ENCODE measurements at places on chromosomes 5 and 9. TPM values are rescaled to one million over a fixed set of nuclear protein-coding genes. Genes with fewer than 3 reads are reported as not detected.

DNA sequence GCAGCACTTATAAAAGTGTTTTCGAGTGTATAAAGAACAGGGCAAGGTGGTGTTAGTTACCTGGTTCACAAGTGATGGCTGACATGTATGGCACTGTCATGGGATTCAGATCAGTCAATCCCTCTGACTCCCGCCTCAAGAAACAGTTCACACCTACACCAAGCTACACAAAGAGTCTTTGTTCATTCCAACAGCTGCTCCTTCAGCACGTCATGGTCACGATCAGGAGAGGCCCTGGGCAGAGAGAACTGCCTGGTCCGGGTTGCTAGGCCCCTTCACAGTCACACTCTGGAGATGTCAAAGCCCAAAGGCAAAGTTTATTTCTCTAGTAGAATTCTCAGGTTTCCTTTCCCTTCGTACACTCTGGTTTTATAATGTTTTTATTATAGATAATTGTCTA lies 426.7 kb downstream of the ZSWIM6 start:
- no peaks in the 10 kb centered on the region for H3K36me3 ChIP-seq
- DNase-seq, result no peak
- no peak overlapping the region for H3K27ac ChIP-seq
- no peaks in the 10 kb centered on the region for H3K4me1 ChIP-seq
- H3K27me3 ChIP-seq, result no peaks in the 10 kb centered on the region

- peaks cover 15% of the 10 kb centered on the region for H3K36me3 ChIP-seq
- DNase-seq, result no peak
- no peak overlapping the region for H3K27ac ChIP-seq
- H3K27me3 ChIP-seq, result no peaks in the 10 kb centered on the region
Measured at GRCh38 chr9:93635186-93636107, 59.1 kb downstream of the PHF2 start.

- no peak for DNase-seq
- peaks cover 74% of the 10 kb centered on the region for H3K4me1 ChIP-seq
- no peaks in the 10 kb centered on the region for H3K27me3 ChIP-seq
- H3K4me3 ChIP-seq, result peak overlapping the region; percentile 76
Measured at GRCh38 chr5:132417010-132417439, 47.5 kb downstream of the SLC22A5 start.

DNA sequence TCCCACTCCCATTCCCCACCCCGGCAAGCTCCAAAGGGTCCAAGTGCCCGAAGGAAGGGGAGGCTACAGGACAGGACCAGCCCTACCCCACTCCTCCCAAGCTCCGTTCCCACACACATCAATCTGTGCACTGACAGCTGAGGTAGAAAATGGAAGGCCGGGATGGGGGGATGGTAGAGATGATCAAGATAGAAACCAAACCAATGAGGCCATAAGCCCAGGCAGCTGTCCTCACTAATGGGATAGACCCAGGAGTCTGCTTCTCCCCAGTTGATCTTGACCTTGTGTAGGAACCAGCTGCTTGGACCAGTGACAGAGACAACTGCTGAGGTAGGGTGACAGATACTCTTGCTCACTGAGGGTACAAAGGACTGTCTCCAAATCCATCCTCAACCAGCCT lies 38.6 kb downstream of the B4GALT1 start:
- no peak for DNase-seq
- no peaks in the 10 kb centered on the region for H3K27me3 ChIP-seq
- peaks cover 25% of the 10 kb centered on the region for H3K36me3 ChIP-seq
- no peak overlapping the region for H3K4me3 ChIP-seq
- peak overlapping the region; percentile 95 for H3K27ac ChIP-seq

DNA sequence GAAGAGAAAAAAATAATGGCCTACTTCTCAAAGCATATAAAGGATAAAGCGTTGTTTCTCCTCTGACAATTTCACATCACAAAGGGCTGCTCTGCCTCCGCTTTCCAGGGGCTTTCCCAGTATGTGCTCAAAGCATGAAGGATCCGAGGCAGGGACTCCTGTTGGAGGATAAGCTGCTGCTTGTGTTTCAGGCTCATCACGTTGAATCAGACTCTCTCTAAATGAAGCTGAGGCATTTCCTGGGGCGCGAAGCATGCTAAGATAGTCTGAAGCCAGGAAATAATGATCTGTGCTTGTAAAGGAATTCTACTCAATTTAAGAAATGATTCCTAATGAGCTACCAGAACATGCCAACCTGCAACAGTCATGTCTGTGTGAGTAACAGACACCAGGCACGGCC lies 97.5 kb downstream of the MARCHF11 start:
- no peaks in the 10 kb centered on the region for H3K27me3 ChIP-seq
- H3K36me3 ChIP-seq, result no peaks in the 10 kb centered on the region
- DNase-seq, result no peak
- H3K4me3 ChIP-seq, result no peak overlapping the region
- H3K27ac ChIP-seq, result no peak overlapping the region

GRCh38 chr5:82491397-82491796 lies 213.2 kb upstream of the RPS23 start:
- H3K4me1 ChIP-seq, result peaks cover 13% of the 10 kb centered on the region
- H3K36me3 ChIP-seq, result peaks cover 11% of the 10 kb centered on the region
- no peak for DNase-seq
- H3K27ac ChIP-seq, result no peak overlapping the region
- no peak overlapping the region for H3K4me3 ChIP-seq

DNA sequence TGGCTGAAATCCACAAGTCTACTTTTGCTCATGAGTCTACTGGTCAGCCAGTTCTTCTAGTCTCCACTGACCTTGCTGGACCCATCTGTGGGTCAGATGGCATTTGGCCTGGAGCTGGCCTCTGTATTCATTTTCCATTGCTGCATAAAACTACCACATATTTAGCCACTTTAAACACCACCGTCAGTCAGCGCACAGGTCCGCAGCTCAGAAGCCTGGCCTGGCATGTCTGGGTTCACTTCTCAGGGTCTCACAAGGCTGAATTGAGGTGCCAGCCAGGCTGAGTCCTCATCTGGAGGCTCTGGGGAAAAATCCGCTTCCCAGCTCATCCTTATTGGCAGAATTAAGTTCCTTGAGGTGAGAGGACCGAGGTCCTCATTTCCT lies 54.7 kb downstream of the BARX1 start:
- H3K27ac ChIP-seq, result no peak overlapping the region
- no peak overlapping the region for H3K4me3 ChIP-seq
- H3K27me3 ChIP-seq, result no peaks in the 10 kb centered on the region

The IL13 gene
- total RNA-seq, result not detected

The OGN gene
- total RNA-seq, result 0.52 TPM

The OCLN gene
- 2.0 TPM for total RNA-seq

The SPEF2 gene
- 8.3 TPM for total RNA-seq
